ENCODE measurements at places on chromosomes 2 and 18. TPM values are rescaled to one million over a fixed set of nuclear protein-coding genes. Genes with fewer than 3 reads are reported as not detected.
A peak's percentile ranks its signal among the peaks of the same experiment; 100 is the strongest.

The DSC2 gene
- not detected for polyA plus RNA-seq

The PAX8 gene
- polyA plus RNA-seq = 1.1 TPM

The GALNT14 gene
- not detected for polyA plus RNA-seq

The DLGAP1 gene
- polyA plus RNA-seq = 0.09 TPM

The ANKRD29 gene
- polyA plus RNA-seq = 0.07 TPM

DNA sequence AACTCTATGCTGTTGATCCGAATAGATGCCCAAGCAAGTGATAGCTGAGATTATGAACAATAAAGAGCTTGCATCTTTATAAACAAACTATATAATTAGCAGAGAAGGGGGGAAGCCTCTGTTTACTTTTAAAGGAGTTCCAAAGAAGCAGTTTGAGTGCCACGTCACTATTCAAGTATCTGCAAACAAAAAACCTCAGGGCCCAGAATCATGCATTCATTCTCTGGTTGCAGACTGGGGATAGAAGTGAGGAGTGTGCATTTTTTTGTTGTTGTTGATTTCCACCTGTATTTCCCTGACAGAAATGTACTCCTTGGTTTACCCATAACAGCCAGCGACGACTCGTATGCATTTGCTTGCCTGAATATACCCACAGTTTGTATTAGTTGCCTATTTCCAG lies 264.3 kb downstream of the PTGR3 start:
- DNase-seq = peak; percentile 67

DNA sequence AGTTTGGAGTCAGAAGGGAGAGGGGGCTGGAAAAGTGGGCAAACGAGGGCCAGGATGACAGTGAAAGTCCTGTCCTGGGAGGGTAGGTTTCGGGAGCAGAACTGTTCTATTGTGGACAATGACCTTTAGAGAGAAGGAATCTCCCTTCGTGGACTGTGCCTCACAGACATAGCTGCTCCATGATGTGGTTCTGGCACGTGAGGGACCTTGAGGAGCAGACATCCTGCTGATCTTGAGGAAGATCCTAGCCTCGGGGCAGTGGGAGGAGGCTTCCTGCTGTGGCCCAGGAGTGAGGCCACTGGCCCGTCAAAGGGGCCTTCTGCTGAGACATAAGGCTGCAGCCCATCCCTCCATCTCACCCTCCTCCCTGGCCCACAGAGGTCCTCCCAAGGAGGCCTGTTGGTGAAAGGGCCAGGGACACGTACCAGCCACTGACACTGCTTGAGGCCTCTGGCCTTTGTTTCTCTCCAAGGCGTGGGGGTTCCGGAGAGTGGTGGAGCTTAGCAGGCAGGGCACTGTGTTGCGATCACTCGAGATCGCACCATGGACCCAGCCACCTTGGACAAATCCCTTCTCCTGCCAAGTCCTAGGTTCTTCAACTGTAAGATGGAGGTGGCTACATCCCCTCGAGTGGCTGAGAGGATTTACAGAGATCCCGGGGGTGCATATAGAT lies 167.2 kb downstream of the CELF4 start:
- peak; percentile 17 for DNase-seq

GRCh38 chr18:60292186-60292585 lies 80.4 kb downstream of the MC4R start:
- DNase-seq = no peak

DNA sequence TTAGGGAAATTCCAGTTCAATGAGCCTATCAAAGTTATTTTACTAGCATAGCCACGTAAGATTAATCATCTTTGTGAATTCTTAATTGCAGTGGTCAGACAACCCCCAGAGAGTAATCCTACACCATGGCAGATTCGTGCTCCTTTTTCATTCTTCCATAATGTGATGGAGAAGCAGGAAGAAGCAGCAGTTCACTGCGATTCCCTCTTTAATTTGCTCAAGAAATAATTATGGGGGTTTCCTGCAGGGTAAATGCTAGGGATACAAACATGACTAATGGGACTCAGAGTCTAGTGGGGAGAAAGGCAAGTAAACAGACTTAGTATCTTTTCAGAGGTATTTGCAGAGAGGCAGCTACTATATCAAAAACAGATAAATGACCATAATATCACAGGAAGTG lies 175.8 kb upstream of the HNRNPA3 start:
- DNase-seq = no peak

DNA sequence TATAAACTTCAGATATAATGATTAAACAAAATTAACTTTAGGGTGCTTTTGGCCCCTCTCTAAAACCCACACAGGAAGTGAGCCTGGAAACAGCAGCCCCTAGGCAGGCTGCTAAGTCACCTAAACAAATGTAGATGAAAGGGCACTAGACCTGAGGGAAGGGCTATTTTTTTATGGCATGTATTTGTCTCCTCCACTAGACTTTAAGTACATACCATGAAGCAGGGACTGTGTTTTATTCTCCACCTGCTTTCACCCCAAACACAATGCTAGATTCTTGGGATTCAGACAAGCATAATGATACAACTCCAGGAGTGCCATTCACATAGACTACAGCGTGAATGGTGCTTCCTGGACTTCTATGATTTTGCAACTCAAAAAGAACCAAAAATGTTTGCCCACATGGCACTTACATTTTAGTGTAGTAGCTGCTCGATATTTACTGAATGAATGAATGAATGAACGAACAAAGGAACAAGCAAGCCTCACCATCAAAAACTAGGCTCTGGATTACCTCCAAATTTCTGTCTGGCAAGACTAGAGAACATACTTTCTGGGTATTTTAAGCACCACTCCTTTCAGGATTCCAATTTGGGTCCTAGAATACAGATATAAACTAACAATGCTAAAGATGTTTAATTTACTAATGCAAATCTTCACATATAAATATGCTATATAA lies 10.1 kb downstream of the ATAD2B start:
- DNase-seq = no peak

GRCh38 chr2:241741016-241741415 lies 6.6 kb downstream of the D2HGDH start:
- no peak for DNase-seq

DNA sequence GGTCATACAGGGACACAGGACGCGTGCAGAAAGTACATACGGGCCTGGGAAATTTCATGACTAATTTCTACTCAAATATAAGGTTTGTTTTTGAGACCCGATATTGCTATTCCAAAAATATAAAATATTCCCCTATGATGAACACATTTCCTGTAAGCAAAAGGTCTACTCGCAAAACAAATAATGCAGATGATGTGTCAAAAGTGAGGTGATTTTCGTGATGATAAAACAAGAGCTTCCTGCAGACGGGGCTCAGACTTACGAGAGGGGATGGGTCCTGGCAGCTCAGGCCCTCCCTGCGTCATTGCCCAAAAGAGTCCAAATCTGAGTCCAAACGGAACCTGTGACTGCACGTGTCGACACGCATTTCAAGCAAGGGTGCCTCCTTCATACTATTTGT lies 62.7 kb downstream of the MBP start:
- DNase-seq = no peak

DNA sequence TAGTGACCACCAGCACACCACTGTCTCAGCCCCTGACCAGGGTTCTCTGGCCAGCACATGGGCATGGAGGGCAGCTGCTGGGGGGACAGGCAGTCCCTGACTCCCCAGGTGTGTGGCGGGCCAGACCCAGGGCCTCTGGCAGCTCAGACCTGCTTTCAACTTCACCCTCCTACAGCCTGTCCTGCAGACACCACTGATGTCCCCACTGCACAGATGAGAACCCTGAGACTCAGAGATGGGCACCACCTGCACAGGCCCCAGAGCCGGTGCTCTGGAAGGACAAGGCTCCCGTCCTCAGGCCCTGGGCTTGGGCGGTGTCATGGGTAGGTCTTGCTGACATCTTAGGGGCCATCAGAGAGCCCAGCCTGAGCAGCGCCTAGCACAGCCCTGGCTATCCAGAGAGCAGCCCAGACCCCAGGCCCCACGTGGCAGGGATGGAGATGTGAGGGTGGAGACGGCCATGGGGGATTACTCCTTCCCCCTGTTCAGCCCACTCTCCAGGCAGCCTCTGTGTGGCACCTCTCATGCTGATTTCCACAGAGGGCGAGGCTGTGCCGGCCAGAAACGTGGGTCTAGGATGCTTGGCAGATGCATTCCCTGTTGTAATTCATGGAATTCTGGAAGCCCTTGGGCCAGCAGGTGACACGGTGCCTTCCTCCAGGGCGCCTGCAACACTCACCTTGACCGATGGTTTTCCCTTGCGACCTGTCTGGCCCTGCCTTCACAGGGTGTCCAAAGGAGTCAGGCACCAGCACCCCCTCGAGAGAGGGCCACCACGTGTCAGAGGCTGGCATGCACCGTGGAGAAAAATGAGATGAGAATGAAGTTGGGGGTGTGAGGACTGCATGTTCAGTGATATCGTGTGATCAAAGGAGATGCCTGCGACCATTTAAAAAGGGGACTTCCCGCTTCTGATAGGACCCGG lies 61.2 kb upstream of the GLI2 start:
- no peak for DNase-seq

DNA sequence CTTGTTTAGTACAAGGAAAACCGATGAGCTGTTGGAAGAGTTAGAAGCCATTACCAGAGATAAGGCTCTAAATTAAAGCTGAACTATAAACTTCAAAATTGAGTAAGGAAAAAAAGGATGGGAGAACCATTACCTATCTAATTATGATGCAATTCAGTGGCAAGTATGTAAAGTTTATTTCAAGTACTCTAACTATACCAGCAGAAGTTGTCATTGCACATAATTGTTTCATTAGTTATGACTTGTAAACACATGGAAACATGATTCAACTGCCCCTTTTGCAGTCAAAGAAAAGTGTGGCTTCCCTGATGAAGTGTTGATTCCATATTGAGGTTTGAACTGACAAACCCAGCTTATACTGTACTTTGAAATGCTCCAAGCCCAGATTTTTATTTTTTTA lies 324.1 kb upstream of the KCNJ3 start:
- DNase-seq = no peak

- peak; percentile 52 for DNase-seq
Measured at GRCh38 chr18:31819106-31819924, 58.6 kb upstream of the SLC25A52 start.

GRCh38 chr18:79509536-79509930 lies 113.8 kb downstream of the NFATC1 start:
- no peak for DNase-seq

DNA sequence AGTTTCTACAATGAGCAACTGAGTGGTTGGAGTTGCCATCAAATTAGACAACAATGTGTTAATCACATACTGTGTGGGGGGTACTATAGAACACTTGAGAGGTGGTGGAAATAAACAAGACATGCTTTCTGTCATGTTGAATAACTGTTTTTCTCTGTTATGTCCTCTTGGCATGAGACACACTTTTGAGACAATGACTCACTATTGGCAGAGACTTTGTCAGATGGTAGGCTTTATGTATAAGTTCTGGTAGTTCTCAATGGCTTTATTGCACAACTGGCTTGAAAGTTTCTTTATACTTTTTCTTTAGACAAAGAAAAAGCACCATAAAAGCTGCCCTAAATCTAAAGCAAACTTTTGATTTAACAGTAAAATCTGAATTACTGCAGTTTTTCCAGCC lies 578.7 kb downstream of the ADCYAP1 start:
- DNase-seq = no peak

DNA sequence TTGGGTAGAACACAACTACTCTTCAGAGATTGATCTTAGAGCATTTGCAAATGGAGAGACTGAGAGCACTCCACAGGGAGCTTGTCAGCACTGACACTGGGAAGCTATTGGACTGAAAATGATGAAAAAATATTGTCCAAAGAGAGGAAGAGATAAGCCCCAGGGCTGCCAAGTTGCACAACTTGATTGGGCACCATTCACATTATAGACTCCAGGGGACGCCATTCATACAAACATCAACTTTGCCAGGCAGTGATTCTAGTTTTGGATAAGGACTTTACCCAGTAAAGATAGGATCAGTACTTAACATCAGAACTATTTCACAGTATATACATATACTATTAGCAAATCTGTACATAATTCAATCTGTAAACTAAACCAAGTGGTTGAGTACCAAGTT lies 79.6 kb upstream of the MYCN start:
- no peak for DNase-seq

DNA sequence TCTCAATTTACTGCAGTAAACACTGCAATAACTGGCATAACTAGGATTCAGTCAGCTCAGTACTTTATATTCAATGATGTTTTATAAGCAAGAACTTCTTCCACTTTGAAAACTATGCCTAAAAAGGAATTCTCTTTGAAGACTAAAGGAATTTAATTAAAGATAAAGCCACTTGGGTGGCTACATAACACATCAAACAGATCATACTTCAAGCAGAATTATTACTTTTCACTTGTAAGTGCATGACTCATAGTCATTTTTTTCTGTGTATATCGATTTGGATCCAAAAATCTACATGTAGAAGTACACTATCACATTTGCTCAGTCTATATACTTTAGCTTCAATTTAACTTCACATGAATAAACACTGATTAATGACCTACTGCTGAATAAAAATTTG lies 4.0 kb downstream of the KANSL1L start:
- peak; percentile 28 for DNase-seq

- peak; percentile 27 for DNase-seq
Measured at GRCh38 chr2:201942531-201942930, 91.1 kb upstream of the FZD7 start.

GRCh38 chr2:72765997-72766609 lies 59.7 kb downstream of the EXOC6B start:
- DNase-seq = no peak

GRCh38 chr2:143210446-143210819 lies 81.2 kb downstream of the ARHGAP15 start:
- no peak for DNase-seq

Measured in IMR-90 (cell line).